ENCODE measurements at places on chromosomes 7 and 10.

DNA sequence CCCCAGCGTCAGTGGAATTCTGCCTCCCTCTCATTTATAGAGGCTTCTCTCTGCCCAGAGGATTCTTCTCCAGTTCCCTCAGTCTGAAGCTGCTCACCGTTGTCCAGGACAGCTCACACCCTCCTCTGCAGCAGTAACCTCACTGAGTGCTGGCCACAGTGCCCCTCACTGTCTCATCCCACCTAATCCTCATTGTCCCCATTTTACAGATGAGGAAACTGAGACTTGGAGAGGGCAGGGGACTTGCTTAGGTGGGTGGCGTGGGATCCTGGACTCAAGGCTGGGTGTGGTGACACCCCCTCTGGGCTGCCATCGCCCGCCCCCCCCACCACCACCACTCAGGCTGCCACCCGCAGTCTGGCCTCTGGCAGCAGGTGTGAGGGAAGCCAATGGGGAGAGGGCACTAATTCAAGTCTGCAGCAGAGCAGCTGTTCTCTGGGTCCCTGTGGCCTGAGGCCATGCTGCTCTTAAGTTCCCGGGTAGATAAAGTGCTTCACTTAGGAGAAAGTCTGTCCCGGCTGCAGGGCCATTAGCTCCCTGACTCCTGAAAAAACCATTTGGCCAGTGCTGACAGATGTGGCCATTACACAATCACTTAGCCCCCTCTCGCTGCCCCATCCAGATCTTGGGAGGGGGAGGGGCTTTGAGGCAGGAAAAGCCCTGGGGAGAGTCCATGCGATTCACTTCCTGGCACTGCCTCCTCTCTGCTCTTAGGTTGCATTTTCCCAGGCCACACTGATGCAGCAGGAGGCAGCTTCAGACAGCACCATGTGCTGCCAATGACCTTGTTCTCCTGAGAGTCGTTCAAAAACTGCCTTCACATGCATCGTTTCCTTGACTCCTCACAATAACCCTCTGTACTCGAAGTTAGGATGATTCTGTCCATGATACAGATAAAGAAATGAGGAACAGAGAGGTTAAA, 36.3 kb downstream of the DRGX start:
- no peak for DNase-seq

DNA sequence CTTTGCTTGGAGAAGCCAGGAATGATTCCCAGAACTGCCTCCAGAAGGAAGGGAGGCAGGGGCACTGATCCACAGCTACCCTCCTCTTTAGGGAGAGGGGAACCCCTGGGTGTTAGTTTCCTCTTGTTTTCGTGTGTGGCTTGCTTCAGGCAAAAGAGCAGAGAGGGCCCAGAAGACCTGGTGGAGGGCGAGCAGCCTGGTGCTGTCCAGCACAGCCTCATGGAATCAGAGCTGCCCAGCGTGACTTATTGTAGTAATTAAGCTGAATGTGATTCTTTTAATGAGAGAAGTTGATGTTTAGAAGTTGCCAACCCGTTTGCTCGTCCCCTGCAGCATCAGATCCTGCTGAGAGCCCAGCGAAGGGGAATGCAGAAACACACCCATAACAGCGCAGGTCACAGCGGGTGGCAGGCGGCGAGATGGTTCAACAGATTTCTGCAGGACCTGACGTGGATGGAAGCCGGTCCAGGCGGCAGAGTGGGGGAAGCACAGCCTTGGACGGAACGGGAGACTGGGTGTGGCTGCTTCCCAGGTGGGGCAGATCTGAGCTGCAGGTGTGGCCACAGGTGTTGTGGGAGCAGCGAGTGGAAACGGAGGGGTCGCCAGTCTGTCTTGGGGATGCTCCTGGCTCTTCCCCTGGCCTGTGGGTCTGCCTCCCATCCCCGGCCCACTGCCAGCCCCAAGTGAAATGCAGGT, 53.7 kb upstream of the SHH start:
- DNase-seq = no peak

DNA sequence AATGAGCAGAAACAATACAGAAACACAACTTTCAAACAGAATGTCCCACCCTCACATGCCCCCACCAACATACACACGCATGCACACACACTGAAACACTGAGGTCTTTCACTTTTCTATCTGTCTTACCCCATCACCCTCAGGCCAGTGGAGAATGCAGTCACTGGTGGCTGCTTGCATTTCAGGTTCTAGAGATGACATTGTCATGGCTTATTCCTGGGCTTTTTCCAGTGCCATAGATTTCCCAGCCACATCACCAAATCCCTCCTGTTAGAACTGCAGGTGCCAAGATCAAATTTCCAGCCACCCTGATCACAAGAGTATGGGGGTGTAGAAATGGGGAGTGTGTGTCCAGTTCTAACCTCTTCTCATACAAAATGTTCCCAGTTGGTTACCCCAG, 68.4 kb downstream of the CACNA2D1 start:
- no peak for DNase-seq

DNA sequence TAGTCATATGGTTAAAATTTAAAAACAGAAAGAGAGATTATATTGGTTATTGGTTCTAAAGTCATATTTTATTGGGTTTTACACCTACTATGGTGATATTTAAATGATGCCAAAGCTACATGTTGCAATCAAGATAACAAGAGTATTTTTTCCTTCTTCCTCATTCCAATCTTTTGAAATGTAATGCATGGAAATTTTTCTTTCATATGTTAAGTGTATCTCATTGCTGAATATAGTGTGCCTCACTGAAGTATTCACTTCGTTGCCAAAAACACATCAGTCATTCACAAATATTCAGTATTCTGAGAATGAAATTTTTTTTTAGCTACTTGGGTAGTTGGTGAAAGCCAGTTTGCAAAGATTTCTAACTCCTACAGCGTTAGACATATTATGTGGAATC, 19.5 kb downstream of the HDAC9 start:
- DNase-seq = no peak

GRCh38 chr7:76149847-76150691, 51.6 kb upstream of the SRRM3 start:
- DNase-seq = no peak

Measured in nucleus accumbens (tissue), 56 donors.